Stimulated activated CD4-positive, alpha-beta T cell treated with anti-CD3 and anti-CD28 coated beads, Interleukin-15, amount 100 ng/mL, for 1 hour (primary cell): ENCODE measurements at places on chromosomes 6 and 20.
A peak's percentile ranks its signal among the peaks of the same experiment; 100 is the strongest.

- DNase-seq = no peak
Measured at GRCh38 chr6:36700831-36701230, 3.2 kb downstream of the RAB44 start.

DNA sequence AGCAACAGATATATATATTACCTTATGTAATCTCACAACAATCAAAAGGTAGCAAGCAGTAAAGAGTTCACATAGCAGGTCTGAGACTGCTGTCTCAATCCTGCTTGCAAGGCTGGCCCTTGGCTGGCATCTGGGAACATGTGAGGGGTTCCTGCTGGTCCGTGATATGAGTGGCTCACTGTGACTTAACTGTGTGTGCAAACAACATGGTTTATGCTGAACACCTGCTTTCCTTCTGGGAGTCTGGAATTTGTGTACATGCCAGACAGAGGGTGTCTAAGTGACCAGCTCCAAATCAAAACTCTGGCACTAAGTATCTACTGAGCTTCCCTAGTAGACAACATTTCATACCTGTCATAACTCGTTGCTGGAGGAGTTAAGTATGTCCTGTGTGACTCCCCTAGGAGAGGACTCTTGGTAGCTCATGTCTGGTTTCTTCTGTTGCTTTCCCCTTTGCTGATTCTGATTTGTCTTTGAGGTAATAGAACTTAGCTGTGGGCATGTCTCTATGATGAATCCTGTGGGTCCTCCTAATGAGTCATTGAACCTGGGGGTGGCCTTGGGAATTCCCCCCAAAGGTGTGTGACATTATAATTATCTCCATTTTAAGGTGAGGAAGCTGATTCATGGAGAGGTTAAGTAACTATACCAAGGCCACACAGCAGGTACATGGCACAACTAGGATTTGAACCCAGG is 131.6 kb upstream of the NEDD9 start:
- DNase-seq = peak; percentile 38

DNA sequence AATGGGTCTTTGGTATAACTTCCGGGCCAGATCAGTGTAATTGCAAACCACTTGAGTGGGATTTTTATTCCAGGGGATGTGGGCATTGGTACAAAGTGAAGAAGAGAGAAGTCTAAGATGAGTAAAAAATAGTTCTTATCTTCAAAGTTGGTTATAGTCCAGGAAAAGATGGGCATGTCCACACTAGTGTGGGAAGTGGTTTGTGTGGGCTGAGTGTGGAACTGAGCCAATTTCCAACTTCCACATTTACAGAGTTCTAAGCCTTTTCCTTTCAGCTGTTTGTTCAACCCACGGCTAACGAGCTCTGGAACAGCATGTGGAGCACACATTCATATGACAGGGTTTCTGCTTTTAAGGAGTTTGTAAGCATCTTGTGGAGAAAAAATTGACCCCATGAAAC is 72.3 kb upstream of the IFNGR1 start:
- no peak for DNase-seq

DNA sequence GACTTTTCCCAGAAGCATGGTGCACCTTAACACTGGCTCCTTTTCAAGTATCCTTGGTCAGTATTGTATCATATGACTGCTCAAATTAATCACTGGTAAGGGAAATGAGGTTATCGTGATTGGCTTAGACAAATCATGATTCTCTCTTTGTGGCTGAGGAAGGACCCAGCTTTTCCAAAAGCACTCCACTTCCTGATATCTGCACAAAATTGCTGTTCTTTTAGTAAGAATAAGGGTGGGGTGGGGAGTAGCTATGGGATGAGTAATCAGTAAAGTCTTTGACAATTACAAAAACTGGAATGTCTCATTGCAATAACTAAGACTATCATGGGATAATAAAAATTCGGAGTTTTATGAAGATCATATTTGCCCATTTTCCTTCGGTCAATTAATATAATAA is 9.0 kb upstream of the RIPPLY2 start:
- no peak for DNase-seq

- DNase-seq = no peak
Measured at GRCh38 chr20:17671011-17671410, 11.0 kb downstream of the RRBP1 start.

DNA sequence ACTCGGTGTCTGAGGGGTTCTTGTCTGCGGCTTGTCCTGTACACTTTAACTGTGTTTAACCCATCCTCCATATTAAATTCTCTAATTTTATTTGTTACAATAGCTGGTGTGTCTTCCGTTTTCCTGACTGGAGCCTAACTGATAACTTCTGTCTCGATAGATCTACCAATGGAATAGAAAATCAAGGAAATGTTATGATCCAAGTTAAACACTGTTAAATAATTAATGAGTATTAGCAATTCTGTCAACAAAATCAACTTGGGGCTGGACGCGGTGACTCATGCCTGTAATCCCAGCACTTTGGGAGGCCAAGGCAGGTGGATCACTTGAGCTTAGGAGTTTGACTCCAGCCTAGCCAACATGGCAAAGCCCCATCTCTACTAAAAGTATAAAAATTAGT is 81.7 kb downstream of the DNAH8 start:
- DNase-seq = no peak

DNA sequence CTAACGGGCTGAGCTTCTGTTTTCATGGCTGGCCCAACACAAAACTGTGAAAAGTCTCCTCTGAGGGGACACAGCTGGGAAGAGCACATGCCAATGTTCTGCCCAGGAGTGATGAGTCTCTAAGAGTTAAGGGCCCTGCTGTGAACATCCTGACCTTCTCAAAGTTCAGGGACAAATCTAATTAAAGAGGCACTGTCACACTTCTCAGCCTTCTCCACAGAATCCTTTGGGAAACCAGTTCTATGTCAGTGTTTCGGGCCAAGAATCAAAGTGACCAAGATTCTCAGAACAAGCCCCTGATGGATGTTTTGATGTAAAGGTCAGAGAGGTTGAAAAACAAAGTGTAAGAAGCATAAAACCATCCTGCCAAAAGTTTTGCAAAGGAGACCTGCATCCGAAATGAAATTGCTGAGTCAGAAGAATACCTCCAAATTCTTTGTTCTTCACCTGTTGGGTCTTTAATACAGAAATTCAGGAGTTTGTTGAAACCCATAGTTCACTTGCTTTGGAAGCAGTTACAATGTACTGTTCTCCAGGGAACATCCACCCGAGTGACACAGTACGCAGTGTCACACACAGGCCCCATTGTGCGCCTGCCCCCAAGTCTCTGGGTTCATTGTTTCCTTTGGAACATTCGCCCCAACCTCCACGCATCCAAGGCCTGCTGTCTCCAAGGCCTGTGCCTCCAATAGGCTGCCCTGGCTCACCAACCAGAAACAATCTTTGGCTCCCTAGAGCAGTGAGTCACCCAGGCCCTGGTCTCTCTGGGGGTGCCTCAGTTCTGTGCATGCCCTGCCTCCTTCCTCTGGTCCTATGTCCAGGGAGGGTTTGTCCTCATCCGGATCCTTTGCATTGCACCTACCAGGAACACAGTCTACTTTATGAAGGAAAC is 65.5 kb upstream of the QKI start:
- DNase-seq = no peak

GRCh38 chr6:159875194-159875593 is 15.6 kb upstream of the MAS1 start:
- no peak for DNase-seq

DNA sequence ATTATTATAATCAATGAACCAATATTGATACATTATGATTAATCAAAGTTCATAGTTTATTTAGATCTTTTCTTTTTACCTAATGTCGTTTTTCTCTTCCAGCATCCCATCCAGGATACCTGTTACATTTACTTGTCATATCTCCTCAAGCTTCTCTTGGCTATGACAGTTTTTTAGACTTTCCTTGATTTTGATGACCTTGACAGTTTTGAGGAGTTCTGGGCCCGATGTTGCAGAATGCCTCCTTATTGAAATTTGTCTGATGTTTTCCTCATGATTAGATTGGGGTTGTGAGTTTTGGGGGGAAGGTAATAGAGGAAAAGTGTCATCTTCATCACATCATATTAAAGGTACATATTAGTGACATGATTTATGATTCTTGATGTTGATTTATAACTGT is 3.8 kb upstream of the SIRPD start:
- DNase-seq = no peak

GRCh38 chr20:58555078-58555765 is 40.0 kb upstream of the APCDD1L start:
- DNase-seq = no peak
